ENCODE measurements at places on chromosomes 3 and 15.

GRCh38 chr3:144894576-144894975 lies 923.0 kb downstream of the DIPK2A start:
- no peak for DNase-seq

- no peak for DNase-seq
Observed at GRCh38 chr15:76313731-76314130, 2.5 kb upstream of the ETFA start.

GRCh38 chr15:80142646-80143045 lies 10.2 kb upstream of the FAH start:
- DNase-seq: no peak

DNA sequence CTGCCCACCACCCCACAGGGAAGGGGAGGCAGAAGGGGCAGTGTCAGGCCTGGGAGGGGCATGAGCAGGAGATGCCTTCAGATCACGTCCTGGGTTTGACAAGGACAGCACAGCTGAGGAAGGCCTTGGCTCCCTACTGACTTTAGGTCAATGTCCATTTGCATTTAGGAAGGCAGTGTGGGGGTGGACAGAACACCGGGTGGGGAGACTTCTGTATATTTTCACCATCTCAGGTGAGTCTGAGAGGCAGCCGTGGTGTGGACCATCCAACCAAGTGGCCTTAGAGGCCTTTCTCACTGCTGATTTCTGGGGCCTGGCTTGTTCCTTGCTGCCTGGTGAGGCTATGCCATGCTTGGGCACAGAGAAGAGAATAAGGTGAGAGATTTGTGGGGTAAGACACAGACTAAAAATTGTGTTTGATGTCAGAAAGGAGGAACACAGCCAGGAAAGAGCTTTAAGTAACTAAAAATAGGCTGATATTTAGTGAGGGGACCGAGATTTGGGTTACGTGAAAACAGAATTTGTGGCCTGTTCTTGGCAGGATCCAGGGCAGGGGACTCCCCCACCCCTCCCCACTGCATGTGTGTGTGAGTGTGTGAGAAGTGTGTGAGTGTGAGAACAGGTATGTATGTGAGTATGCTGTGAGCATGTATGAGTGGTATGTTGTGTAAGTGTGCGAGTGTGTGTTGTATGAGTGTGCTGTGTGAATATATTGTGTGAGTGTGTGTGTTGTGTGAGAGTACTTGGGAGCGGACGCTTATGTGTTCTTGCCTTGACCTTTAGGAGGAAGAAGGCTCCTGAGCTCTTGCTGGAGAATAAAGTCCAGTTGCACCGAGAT lies 11.8 kb upstream of the PLA2G4E start:
- DNase-seq: no peak

- DNase-seq: no peak
Observed at GRCh38 chr15:65533057-65533756, 2.9 kb downstream of the HACD3 start.

DNA sequence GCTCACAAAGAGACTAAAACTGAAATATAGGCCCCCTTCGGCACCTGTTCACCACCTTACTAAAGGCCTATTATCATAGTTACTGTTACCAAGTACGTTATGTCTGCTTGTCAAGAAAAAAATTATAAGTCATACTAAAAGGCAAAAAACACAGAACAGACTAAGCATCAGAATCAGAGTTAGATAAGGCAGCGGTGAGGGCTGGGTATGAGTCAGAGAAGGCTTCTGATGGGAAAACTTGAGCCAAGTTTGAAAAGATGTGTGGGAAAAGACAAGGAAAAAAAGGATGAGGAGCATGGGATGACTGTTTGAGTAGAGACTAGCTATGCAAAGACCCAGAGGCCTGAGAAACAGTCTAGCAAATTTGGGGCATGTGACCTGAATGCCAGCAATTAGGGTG lies 387.2 kb upstream of the SGO1 start:
- no peak for DNase-seq

GRCh38 chr15:44530653-44531052 lies 6.3 kb upstream of the EIF3J start:
- DNase-seq: no peak

DNA sequence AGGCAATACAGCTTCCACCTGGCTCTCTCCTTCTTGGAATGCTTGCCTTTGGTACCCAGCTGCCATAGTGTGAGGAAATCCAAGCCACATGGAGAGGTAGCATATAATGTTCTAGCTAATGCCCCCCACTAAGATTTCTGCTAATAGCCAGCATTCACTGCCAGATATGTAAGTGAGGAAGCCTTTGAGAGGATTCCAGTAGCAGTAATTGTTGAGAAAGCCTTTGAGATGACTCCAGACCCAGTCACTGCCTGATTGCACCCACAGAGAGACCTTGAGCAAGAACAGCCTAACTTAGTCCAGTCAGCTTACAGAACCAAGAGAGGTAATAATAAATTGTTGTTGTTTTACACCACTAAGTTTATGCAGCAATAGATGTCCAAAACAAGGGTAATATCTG lies 63.1 kb downstream of the STRIT1 start:
- no peak for DNase-seq

GRCh38 chr3:8635631-8636030 lies 9.0 kb downstream of the SSUH2 start:
- no peak for DNase-seq

Measured in hindlimb muscle (tissue), 1 donor.